NCI-H345 (cell line): ENCODE measurements at places on chromosomes 7 and 10.

- no peak for DNase-seq
These were observed 86.5 kb upstream of the KLF6 start for GRCh38 chr10:3871424-3871996.

GRCh38 chr10:51244309-51244708 is 170.0 kb downstream of the PRKG1 start:
- DNase-seq: no peak

- DNase-seq: no peak
These were observed 2.2 kb downstream of the KLHL7 start for GRCh38 chr7:23107781-23108180.

DNA sequence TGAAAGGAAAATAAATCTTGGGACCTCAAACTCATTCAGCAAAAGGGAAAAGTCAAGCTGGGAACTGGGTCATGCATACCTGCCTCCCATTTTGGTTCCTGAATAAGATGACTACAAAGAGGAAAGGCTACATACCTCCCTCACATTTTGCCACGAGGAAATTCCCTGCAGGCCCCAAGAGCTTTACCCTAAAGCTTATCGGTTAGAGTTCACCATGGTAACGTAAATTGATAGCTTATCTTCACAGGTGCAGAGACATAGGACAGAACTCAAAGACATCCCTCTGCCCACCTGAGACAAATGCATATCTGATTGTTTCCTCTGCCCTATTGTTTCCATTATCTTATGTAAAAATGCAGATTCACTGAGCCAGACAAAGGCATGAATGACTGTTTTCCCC is 31.5 kb upstream of the GRB10 start:
- no peak for DNase-seq

- DNase-seq: no peak
These were observed 55.0 kb downstream of the PODXL start for GRCh38 chr7:131501422-131501821.

GRCh38 chr10:113663908-113664307 is at the start of gene NRAP:
TSS of gene NRAP (minus strand) at chr10:113664041. CDS start at chr10:113663882, 159 bp downstream.
- DNase-seq: no peak

DNA sequence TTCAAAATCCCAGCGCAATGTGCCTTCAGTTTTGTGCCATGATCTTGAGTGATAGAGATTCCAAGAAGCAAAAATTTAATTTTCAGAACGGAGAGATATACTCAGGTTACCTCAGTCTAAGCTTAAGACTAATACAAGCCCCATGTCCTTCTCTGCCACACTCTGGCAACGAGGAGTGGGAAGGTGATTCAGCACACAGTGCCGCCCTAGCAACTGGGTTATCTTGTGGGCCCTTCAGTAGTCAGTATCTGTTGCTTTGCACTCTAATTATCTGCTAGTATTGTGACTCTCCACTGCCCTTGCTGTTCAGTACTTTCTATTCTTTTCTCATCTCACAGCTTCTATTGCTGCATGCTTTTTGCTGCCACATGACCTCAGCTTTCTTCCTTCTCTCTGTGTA is 39.2 kb upstream of the MKLN1 start:
- DNase-seq: no peak
